ENCODE measurements at places on chromosomes 3 and 15. TPM values are rescaled to one million over a fixed set of nuclear protein-coding genes. Genes with fewer than 3 reads are reported as not detected.

Gene HRH1
- 10.5 TPM for total RNA-seq

Gene BCHE
- 24.3 TPM for total RNA-seq

Gene ZNF80
- not detected for total RNA-seq

Gene PLSCR5
- total RNA-seq: not detected

Gene VIPR1
- total RNA-seq: 72.7 TPM

Gene TMEM45A
- total RNA-seq: 9.2 TPM

Gene P2RY13
- 1.2 TPM for total RNA-seq

Gene PCOLCE2
- 14.3 TPM for total RNA-seq

Gene HIGD2B
- not detected for total RNA-seq

Gene FRMD4B
- total RNA-seq: 28.6 TPM

Gene ITIH1
- not detected for total RNA-seq

Gene ALS2CL
- total RNA-seq: 64.5 TPM

Gene SCAANT1
- total RNA-seq: not detected

Gene TRIM42
- not detected for total RNA-seq

DNA sequence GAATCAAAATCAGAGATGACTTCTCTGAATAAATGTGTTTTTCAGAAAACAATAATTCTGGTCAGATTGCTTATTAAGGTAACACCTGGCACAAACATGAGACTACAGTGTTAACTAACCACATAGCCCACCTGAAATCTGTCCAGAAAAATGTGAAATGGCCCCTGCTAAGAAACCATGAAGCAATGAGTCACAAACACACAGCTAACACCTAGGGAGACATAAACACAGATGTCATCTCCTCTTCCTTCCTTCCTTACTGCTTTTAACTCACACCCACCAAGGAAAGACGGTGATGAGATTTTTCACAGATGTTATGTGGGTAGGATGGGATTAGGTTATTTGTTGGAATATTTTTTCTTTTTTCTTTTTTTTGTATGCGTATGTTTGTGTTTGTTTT lies 315.0 kb upstream of the STAC start:
- no peak for DNase-seq

DNA sequence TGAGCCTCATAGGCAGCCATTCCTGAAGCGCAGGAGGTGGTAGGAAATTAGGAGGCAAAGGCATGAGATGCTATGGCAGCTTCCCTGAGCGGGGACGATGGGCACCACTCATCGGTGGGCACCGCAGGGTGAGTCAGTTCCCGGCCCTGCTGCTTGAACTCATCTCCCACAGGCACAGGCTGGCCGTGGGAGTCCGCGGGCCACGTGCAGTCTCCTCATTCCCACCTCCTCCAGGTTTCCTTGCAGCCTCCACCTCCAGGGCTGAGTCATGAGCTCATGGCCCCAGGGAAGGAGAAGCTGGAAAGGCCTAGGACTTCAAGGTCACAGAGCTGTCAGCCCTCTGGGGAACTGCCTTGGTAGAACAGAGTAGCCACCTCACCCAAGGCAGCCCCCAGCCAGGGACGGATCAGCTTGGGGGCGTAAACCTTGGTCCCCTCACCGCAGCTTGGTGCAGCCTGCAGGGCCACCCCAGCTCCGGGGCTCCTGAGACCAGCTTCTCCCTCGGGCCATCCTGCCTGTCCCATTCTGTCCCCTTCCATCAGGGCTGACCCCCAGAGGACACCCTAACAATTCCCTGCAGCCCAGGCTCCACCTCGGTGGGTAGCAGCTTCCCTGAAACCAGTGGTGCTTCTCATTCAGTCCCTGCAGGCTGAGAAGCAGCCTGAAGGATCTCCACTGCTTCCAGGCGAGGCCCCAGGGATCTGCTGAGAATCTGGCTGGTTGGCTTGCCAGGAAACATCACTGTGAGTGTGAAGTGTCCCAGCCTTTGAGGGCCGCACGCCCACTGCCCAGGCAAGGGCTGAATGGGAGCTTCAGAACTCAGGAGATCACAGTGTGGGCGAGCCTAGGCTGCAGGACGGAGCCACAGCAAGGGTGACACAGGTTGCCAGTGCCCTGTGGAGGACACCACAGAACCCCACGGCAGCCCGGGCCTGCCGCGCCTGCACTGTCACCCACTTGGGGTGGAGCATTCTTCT lies 150.7 kb upstream of the MEF2A start:
- no peak for DNase-seq

DNA sequence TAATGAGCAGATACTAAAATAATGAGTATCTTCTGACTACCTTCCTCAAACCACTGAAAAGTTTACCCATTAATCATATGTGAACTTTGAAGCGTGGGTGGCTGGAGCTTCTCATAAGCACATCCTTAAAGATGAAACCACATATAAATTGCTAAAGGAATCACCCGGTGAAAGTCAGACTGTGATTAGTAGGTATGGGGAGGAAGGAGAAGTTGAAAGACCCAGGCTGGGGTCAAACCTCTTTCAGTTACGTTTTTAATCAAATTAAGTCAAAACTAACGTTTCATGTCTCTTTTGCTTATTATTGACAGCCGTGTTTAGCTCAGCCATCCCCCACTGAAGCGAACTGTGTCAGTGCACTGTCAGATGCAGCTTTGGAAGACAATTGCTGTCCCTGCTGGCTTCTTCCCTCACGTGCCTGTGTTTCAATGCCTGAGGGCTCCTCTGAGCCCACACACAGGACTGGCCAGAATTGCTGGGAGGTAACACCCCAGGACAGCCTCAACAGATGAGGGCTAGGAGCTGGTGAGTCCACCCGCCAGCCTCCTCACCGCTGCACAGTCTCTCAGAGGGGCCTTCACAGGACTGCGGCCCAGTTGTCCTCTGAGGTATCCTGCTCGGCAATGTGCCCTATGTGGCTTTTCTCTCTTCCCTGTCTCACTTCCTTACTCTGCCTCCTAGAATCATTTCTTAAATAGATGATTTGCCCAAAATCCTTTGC lies 29.3 kb upstream of the SH3BP5 start:
- no peak for DNase-seq

DNA sequence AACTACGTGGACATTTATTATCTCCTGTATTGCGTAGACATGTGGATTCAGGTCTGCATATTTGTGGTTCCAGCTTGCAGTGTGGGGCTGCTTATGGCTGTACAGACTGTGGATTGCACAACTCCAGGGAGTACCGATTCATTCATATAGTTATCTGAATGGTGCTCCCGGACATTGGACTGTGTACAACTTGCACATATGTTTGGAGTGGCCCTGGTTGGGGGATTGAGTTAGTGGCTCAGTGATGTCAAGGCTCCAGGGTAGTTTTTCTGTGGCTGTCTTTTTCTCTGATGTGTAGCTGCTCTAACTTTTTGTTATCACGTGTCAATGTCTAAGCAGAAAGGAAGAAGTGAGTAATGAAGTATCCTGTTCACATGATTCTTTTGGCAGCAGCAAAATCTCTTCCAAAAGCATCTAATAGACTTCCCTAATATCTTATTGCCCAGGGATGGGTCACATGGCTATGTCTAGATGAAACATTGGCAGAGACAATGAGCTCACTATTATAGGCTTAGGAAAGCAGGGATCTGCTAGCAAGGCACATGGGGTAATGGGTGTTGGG lies 15.8 kb downstream of the ST3GAL6 start:
- DNase-seq: no peak

- peak; percentile 68 for DNase-seq
Observed at GRCh38 chr15:73683777-73684580, at the start of gene CD276. Gene CD276, plus strand, starts transcription at chr15:73684383. Its CDS starts 15,257 bp downstream, at chr15:73699640.

- DNase-seq: no peak
Observed at GRCh38 chr3:15983232-15983631, 185.5 kb upstream of the ANKRD28 start.

GRCh38 chr15:55897560-55898336 lies 95.7 kb downstream of the NEDD4 start:
- no peak for DNase-seq

GRCh38 chr3:111246967-111247760 lies 175.5 kb downstream of the NECTIN3 start:
- no peak for DNase-seq

- no peak for DNase-seq
Observed at GRCh38 chr3:155651489-155652218, 93.2 kb downstream of the PLCH1 start.

DNA sequence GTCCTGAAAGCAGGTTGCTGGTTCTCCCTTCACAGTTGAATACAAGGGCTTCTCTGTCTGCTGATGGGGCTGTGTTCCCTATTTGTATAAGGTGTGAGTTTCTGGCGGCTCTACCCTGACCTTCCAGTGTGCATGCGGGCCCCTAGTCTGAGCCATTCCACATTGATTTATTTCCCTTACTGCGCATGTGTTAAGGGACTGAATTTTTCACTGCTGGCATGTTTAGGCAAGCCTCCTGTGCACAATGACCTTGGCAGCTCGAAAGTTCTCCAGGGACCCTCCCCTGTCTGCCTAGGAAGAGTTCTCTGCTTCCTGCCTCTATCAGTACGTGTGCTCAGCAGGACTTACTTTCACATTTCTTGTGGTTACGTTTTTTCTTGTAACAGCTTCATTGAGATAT lies 11.4 kb downstream of the TRAK1 start:
- no peak for DNase-seq

DNA sequence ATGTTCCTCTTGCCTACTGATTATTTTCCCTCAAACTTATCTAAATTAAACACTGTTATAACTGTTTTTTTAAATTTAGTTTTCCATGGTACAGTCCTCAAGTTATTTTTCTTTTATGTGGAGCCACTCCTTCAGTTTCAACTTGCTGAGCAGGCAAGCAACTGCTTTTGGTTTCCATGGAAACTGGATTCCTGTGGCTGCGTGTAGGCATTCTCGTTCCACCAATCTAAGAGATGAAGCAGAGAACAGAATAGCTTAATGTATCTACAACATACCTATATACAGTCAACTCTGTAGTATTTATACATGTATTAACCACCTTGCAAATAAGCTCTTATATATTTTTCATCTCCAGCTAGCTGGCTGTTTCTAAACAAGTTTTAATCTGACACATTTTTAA lies 25.8 kb upstream of the ANXA2 start:
- DNase-seq: no peak

GRCh38 chr3:170778240-170779217 lies 91.5 kb downstream of the RPL22L1 start:
- no peak for DNase-seq

GRCh38 chr3:62356356-62356755 lies 17.0 kb downstream of the FEZF2 start:
- DNase-seq: no peak

DNA sequence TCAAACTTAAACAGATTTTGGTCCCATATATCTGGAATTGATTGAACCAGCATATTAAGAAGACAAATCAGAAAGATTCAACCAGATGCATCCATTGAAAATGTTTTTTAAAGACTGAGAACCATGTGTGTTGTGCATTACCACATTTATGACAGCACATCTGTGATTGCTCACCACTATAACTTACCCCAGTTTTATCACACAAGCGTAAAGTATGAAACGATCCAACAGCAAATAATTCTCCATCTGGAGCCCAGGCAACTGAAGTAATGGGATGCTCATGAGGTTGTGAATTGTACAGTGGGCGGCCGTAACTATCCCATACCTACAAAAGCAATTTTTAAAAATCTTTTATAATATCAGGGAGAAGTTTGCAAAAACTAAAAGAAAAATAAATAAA lies 43.2 kb downstream of the IFT80 start:
- no peak for DNase-seq

DNA sequence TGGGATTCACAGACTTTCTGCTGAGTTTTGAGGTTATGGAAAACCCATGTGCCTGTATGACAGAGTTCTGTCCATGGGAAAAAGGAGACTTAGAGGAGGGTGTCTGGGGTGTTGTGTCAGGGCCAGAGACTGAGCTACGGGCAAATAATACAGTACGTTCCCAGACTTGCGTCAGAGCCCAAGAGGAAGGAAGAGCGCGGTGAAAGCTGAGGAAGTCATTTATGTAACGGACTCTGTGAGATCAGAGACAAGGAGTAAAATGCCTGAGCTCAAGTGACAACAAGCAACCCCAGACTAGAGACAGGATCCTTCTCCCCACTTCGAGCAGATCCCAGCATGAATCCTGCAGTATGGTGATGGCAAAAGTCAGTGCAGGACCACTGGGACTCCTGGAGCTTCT lies 368.6 kb upstream of the MCTP2 start:
- no peak for DNase-seq

DNA sequence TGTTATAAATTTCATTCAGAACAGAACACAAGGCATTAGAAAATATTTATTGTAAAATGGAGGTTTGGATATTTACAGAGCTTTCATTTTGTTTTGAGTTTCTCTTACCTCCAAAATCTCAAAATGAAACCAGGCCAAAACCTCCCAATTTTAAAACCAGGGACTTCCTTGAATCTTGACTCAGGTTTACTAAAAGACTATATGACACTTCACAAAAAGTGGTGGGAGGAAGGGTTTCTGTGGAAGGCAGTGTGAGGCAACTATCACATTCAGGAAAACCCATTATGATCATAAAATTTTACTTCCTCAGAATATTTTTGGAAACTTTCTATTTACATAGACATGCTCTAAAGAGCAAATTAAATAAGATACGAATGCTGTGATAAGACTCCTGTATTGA lies 205.8 kb upstream of the EOMES start:
- no peak for DNase-seq

- no peak for DNase-seq
Observed at GRCh38 chr15:67744331-67745072, 80.8 kb upstream of the SKOR1 start.

- peak; percentile 51 for DNase-seq
Observed at GRCh38 chr15:78347586-78348543, 7.7 kb downstream of the CRABP1 start.

DNA sequence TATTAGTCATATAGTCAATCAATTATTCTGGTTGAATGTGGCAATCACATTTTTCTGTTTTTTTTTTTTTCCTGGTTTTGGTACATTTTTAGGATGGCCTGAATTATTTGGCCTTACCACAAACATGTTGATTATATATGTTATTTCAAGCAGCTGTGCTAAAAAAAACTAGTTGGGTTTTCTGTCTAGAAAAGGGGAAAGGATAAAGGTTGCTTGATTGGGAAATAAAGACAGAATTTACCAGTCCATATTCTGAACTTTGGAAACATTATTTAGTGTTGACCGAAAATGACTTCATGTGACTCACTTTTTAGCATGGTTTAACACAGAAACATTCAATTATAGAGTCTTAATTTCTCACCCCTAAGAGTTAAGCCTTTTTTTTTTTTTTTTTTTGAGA lies 8.1 kb downstream of the MORF4L1 start:
- no peak for DNase-seq

DNA sequence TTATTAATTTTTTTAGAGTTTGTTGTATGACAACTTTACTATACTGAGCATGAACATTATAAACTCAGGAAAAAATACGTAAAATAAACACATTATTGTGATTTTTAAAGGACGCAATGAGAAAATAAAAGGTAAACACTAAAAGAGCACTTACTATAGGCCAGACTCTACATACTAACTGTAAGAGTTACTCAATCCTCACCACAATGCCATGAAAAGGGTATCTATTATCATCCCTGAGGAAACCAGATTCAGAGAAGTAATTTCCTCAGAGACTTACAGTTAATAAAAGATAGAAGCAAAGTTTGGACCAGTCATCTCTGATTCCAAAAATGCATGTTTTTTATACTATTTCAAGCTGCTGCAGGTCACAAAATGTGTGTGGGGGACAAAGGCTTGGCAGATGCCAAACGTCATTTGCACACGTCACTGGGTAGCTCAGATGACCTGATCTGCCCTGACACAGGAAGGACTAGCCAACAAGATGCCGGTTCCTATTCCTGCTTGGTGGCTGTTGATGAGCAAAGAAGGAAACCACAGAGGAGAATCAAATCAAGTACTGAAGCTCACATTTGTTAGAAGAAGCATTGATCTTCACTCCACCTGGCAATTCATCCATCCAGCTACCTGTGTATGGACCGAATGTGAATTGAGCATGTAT lies 42.3 kb downstream of the KLHL6 start:
- no peak for DNase-seq

Measured in ureter (tissue), 1 donor.